ENCODE measurements at places on chromosomes 3 and 15.

GRCh38 chr3:191239407-191240031 lies 40.5 kb downstream of the OSTN start:
- no peak for DNase-seq

GRCh38 chr3:98333989-98334606 lies 19.6 kb upstream of the OR5K4 start:
- no peak for DNase-seq

- no peak for DNase-seq
Measured at GRCh38 chr15:78055919-78056713, 21.4 kb downstream of the TBC1D2B start.

DNA sequence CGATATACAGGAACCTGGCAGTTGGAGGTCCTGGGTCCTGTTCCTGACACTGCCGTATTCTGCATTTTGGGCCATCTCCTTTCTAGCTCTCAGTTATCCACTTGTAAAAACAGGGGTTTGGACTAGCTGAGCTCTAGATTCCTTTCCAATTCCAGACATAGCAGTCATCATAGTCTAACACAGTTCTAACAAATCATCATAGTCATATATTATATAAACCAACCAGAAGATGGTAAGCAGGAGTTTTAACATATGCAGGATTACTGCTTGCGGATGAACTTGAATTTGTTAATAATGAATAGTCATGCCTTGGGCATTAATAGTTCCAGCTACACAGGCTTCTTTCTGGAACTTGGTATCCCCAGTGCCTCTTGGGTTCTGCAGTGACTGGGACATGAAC lies 26.6 kb downstream of the MASP1 start:
- peak; percentile 65 for DNase-seq

GRCh38 chr3:65851827-65852226 lies 186.9 kb downstream of the MAGI1 start:
- DNase-seq = peak; percentile 93

GRCh38 chr3:118912188-118912587 lies 122.5 kb downstream of the IGSF11 start:
- no peak for DNase-seq

DNA sequence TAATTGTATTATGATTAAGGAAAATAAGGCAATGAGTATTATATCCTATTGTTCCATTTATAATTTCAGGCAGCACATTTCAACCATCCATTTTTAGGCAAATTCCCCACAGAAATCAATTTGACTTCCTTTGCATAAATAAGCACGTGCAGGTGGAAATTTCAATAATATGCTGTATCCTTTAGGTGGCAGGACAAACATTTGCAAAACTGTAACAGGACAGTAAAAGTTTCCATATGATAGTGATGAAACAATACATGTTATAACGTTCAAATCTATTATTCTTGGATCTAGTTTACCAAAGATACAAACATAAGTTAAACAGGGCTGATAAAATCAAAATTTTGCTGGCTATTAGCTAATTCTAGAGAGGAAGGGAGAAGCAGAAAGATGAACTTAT lies 8.5 kb downstream of the UACA start:
- no peak for DNase-seq

GRCh38 chr3:72100080-72100511 lies 315.1 kb upstream of the PROK2 start:
- no peak for DNase-seq

- DNase-seq = no peak
Measured at GRCh38 chr15:74050127-74050526, 32.2 kb downstream of the GOLGA6A start.

DNA sequence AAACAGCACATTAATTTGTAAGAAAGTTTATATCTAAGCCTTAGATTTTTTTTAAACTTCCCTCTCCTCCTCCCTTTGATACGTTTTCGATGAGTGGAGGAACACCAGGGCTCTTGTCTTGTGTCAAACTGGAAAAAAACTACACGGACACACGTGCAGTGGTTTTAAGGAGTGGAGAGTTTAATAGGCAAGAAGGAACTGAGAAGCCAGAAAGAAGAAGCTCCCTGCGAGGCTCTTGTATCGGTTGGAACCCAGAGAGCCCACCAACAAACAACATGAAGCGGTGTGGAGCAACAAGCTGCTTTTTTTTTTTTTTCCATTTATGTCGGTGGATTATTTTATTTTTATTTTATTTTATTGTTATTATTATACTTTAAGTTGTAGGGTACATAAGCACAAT lies 18.6 kb downstream of the NDUFB4 start:
- no peak for DNase-seq

DNA sequence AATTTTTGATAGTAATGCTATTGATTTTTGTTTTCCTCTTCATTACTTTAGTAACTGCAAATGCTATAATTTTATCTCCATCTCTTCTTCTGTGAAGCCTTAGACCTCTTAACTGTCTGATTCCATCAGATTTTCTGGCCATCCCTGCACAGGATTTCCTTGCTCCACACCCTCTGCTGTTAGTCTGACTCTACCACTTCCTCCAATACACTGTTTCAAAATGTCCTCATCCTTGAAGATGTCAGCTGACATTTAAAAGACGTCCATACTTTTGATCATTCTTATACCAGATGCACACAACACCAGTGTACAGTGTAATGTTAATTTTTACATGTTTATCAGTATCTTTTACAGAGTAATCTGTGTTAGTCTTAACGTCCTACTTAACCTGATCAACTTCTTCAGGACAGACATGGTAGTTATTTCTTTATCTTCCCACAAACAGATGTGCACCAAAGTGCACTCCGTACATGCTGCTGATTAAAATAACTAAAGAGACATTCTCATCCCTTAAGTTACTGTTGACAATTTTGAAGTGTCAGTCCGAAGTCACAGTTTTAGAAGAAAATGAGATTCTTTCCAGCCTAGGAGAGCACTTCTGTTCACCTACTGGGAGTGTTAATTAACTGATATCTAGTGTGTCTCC lies 102.4 kb upstream of the RASGRP1 start:
- DNase-seq = no peak

DNA sequence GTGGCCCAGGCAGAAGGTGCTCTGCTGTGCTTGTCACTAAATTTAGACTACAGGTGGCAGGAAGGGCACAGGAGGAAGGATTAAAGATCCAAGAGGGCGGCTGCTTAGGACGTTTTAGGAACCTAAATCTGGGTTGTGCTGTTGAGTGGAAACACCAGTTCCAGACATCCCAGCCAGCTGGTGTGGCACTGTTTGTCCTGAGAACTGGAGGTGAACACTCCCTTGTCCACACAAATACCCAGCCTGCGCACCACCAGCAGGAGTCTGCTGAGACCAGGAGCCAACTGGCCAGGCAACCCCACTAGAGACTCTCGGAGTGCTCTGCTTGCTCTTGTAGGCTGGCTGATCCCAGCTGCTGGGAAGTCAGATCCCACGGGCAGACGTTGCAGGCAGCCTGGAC lies 30.3 kb upstream of the UACA start:
- no peak for DNase-seq

- no peak for DNase-seq
Measured at GRCh38 chr3:177813322-177813721, 616.0 kb upstream of the TBL1XR1 start.

DNA sequence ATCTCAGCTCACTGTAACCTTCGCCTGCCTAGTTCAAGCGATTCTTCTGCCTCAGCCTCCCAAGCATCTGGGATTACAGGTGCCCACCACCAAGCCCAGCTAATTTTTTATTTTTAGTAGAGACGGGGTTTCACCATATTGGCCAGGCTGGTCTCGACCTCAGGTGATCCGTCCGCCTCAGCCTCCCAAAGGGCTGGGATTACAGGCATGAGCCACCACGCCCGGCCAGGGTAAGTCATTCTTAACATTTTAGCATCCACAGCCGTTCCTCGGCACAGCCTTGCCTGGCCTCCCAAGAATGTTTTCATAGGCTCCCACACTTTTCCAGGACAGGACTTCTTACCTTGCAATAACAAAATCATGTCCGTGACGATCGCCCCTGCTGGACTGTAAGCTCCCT lies 8.7 kb upstream of the EPHB3 start:
- DNase-seq = no peak
